ENCODE measurements at places on chromosomes 2 and 18.

DNA sequence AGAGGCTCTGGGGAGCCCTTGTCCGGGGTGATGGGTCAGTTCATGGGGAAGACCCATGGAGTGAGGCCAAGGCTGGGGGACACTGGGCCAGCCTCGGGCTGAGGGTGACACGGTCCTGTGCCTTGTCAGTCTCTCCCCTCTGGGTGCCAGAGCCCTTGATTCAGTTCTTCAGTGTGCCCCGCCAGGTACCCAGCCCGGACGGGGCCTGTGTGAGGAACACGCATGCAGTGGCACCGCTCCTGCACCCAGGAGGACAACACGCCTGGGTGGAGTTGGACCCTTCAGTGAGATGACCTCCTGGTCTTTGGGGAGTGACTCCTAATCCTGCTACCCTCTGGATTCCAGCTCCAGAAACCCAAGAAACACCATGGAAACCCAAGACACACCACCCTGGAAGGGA, 264.4 kb downstream of the LOXHD1 start:
- no peak for DNase-seq

GRCh38 chr2:100647709-100648108, 84.9 kb downstream of the PDCL3 start:
- DNase-seq, result no peak

DNA sequence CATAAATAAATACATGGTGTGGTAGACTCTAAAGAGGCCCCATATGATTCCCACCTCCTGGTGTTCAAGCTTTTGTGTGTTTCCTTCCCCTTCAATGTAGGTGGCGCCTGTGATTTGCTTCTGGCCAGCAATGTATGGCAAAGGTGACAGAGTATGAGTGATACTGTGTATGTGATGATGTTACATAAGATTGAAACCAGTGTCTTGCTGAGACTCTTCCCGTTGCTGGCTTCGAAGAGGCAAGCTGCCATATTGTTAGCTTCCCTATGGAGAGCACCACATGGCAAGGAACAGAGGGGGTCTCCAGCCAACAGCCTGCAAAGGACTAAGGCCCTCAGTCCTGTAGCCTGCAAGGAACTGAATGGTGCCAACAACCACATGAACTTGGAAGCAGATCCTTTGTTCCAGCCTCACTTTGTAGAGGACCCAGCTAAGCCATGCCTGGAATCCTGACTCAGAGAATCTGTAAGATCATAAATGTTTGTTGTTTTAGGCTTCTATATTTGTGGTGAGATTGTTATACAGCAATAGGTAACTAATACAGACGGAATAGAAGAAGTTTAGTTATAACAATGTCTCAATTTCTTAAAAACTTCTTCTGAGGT, 1.7 kb upstream of the SMAD4 start:
- peak; percentile 8 for DNase-seq

GRCh38 chr2:8303322-8303832, 378.5 kb upstream of the ID2 start:
- no peak for DNase-seq

DNA sequence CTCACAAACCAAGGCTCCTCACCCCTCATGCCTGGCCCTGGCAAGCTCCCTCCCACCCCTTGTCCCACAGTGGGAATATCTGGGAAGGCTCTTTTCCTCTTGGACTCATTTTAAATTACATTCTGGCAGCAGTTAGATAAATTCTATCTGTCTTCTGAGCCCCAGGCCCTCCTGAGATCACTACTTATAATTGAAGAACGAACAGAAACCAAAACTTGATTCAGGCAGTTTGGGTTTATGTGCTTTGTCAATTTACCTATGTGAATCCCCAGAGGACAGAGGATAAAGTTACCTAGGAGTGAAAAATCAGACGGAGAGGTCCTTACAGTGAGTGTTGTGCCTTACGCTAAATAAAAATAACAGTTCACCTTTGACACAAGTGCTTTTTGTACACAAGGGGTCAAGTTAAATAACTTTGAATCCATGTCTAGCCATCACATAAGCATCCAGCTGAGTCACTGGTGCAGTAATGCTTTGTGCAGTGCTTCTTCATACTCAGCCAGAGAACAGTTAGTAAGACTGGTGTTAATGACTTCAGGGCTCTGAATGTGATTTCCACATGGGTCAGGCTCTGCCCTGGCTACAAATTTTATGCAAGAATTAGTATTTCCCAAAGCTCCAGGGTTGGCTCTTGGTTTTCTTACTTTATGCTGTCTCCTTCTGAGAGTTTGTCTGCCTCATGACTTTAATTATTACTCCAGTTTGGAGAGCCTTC, 329.3 kb downstream of the INSIG2 start:
- no peak for DNase-seq

- DNase-seq, result no peak
Observed at GRCh38 chr2:25833566-25833965, 44.7 kb downstream of the ASXL2 start.

- DNase-seq, result no peak
Observed at GRCh38 chr18:32770054-32770665, 2.7 kb downstream of the KLHL14 start.

GRCh38 chr2:8457699-8458502, 224.0 kb upstream of the ID2 start:
- DNase-seq, result no peak

DNA sequence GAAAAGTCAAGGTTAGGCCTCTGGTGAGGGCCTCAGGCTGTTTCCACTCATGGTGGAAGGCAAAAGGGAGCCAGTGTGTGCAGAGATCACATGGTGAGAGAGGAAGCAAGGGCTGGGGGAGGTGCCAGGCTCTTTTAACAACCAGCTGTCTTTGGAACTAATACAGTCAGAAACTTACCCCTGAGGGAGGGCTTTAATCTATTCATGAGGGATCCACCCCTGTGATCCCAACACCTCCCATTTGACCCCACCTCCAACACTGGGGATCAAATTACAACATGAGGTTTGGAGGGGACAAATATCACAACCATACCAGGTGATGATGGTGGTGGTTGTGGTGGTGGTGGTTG, 10.9 kb downstream of the POLI start:
- DNase-seq, result peak; percentile 32

- DNase-seq, result peak; percentile 48
Observed at GRCh38 chr2:174336501-174337336, 2.0 kb downstream of the SP9 start.

DNA sequence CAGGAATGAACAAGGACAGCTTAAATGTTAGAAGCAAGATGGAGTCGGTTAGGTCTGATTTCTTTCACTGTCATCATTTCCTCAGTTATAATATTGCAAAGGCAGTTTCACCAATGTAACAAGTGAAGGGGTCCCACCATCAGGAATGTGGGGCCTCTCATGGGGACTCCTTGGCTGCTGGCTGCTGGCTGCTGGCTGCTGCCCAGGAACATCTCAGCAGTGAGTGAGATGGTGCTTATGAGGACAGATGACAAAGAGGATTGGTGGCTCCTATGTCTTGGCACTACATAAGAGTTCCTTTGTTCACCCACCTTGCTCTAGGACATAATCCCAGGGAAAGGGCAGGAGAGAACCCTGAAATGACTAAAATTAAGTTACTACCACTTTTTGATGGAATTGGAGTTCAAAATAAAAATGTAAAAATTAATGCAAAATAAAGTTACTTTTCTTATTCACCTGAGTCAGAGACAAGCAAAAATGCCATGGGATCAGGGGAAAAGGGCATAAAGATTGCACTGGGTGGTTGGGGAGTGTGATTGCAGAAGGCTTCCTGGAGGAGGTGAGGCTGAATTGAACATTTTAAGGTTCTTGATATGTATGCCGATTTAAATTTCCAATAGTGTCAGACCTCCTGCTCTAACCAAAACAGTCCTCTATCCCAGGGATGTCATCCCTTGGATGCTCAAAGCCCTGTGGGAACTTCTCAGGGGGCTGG, 23.4 kb downstream of the TMEM177 start:
- no peak for DNase-seq

DNA sequence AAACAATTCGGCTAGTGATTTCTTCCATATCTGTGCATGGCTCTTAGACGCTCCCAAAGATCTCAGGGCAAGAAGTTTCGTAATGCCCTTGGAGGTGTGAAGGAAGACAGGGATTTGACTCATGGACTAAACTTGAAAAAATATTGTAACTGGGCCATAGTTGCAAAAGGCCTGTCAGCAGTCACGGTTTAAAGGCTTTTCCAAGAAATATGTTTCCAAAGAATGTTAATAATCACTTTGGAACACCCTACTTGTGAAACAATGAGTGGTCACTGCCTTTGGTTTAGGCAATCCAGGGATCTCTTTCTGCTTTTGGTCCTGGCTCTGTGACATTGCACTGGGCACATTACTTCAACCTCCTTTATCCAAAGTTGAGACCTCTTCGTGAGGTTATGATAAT, 102.5 kb upstream of the RASGRP3 start:
- DNase-seq, result no peak

GRCh38 chr2:216830346-216830745, 29.5 kb downstream of the TNP1 start:
- no peak for DNase-seq

GRCh38 chr2:190323406-190323805, 3.8 kb upstream of the HIBCH start:
- DNase-seq, result no peak

DNA sequence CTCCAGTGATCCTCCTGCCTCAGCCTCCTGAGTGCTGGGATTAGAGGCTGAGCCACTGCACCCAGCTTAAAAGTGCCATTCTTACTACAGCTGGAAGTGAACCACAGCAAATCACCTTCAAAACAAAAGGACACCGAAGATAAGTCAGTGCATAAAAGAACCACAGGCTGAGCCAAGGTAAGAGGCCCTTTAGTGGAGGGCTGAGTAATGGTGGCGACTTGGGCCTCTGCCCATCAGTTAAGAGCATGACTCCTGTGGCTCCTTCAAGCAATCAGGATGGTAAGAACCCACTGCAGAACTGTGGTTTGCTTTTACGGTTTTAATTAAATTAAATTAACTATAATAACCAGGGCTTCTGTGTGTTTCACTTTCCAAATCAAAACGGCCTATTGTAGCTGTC, 75.1 kb downstream of the CTAGE1 start:
- DNase-seq, result no peak

DNA sequence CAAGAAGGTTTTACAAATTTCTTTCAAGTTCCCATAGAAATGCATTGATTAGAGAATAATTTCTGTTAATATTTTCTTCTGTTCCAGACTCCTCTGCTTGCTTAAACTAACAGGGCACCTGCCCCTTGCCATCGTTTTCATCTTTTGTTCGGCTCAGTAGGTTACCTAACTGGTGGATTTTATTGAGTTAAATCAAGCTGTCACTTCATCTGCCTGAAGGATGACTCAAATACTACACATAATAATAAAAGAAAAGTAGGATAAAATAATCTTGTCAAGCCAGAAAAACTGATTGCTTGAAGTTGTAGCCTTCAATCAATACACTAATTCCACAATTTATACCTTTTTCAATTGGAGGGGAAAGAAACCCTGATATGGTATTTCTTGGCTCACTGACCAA, 234.0 kb downstream of the NR4A2 start:
- no peak for DNase-seq

- DNase-seq, result no peak
Observed at GRCh38 chr2:164561416-164561815, 59.9 kb downstream of the GRB14 start.

DNA sequence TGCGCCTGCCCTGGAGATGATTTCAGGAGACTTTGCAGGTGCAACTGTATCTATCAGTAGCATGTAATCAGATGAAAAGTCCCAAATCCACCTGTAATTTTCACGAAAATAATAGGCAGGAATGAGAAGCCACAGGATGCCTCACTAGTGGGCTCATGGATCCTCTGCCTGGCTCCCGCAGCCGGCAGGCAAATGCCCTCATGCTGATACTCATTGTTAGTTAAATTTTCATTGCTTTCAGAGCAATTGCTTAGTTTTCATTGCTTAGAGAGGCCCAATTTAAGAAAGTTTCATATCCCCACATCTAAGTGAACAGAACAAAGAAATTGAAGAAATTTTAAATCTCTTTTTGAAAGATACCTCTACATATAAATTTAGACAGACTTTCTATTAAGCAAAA, 57.6 kb upstream of the CTDP1 start:
- no peak for DNase-seq

- peak; percentile 47 for DNase-seq
Observed at GRCh38 chr2:235669269-235669831, 175.5 kb downstream of the AGAP1 start.

Data from NCI-H524 (cell line).